ENCODE measurements at places on chromosomes 3 and 15. TPM values are rescaled to one million over a fixed set of nuclear protein-coding genes. Genes with fewer than 3 reads are reported as not detected.

DNA sequence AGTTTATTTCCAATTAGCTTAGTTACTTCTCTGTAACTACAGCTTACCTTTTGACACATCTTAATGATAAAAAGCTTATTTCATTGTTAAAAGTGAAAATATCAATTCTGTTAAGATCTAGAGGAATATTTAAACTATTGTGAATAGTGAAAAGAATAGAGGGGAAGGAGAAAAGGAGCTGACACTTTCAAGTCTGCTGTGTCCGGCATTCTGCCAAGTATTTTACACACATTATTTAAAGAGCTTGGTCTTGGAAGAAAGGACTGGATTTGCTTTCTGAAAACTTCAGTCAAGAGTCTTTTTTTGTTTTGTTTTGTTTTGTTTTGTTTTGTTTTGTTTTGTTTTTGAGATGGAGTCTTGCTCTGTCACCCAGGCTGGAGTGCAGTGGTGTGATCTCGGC lies 34.8 kb downstream of the CCDC80 start:
- no peak for DNase-seq
- H3K27me3 ChIP-seq: no peaks in the 10 kb centered on the region
- no peaks in the 10 kb centered on the region for H3K36me3 ChIP-seq
- no peak overlapping the region for H3K4me3 ChIP-seq
- H3K27ac ChIP-seq: no peak overlapping the region
- H3K4me1 ChIP-seq: no peaks in the 10 kb centered on the region

HRG gene
- not detected for total RNA-seq

- no peaks in the 10 kb centered on the region for H3K36me3 ChIP-seq
- no peak for DNase-seq
- H3K27me3 ChIP-seq: no peaks in the 10 kb centered on the region
- H3K4me3 ChIP-seq: no peak overlapping the region
- H3K27ac ChIP-seq: no peak overlapping the region
- no peaks in the 10 kb centered on the region for H3K4me1 ChIP-seq
Observed at GRCh38 chr3:161150001-161150525, 44.9 kb upstream of the B3GALNT1 start.

DNA sequence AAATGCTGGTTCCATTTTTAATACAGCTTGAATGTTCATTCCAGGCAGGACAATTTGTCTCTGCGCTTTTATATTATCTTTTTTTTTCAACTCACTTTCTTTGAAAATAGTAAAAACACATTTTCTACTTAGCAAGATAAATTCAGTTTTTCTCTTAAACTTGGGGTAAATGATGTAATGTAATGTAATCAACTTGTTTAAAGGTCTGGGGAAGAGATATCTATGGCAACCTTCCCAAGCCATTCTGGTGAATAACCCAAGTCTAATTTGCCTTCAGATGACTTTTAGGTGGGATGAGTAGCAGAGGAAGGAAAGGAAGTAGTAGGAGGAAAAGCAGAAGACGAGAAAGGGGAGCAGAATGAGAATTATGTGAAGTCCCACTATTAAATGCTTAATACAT lies 335.1 kb downstream of the SV2B start:
- H3K36me3 ChIP-seq: no peaks in the 10 kb centered on the region
- H3K4me1 ChIP-seq: no peaks in the 10 kb centered on the region
- no peak for DNase-seq
- no peaks in the 10 kb centered on the region for H3K27me3 ChIP-seq
- H3K27ac ChIP-seq: no peak overlapping the region
- no peak overlapping the region for H3K4me3 ChIP-seq

DNA sequence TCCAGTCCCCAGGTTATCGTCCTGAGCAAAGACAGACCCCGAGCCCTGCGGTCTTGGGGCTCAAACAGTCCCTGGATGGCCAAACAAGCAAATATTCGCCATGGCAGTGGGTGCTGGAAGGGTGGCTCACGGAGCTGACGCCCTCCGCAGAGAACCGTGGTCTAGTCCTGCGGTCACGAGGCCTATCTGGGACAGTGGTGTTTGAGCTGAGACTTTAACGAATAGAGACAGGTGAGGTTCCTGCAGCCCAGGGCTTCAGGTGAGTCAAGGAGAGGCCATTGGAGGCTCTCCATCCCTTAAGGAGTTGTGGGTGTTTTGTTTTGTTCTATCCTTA lies 399 bp upstream of the SUCLG2 start:
- peak overlapping the region; percentile 97 for H3K4me3 ChIP-seq
- H3K27ac ChIP-seq: peak overlapping the region; percentile 98
- no peaks in the 10 kb centered on the region for H3K27me3 ChIP-seq
- no peaks in the 10 kb centered on the region for H3K36me3 ChIP-seq
- H3K4me1 ChIP-seq: peaks cover 21% of the 10 kb centered on the region
- DNase-seq: no peak

LSG1 gene
- total RNA-seq: 24.8 TPM

DNA sequence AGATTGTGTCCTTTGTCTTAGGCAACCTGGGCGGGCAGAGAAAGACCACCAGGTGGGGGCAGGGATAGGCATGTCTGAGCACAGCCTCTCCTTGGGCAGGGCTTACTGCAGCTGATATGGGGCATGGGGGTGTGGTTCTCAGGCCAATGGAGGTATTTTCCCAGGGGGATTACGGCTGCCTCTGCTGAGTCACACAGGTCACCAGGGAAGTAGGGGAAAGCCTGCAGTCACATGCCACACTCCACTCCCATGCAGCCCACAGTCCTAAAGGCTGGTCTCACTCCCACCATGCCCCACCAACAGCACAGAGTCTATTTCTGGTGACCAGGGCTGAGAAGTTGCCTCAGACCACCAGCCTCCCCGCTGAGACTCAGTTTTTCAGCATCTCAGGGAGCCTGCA lies 466.4 kb downstream of the DIPK2A start:
- no peaks in the 10 kb centered on the region for H3K27me3 ChIP-seq
- no peaks in the 10 kb centered on the region for H3K4me1 ChIP-seq
- no peak overlapping the region for H3K27ac ChIP-seq
- DNase-seq: no peak
- no peak overlapping the region for H3K4me3 ChIP-seq
- no peaks in the 10 kb centered on the region for H3K36me3 ChIP-seq
